Activated naive CD4-positive, alpha-beta T cell treated with anti-CD3 and anti-CD28 coated beads, Interleukin-2, amount 50 U/mL, for 16 hours (primary cell): ENCODE measurements at places on chromosomes 2 and 18.

DNA sequence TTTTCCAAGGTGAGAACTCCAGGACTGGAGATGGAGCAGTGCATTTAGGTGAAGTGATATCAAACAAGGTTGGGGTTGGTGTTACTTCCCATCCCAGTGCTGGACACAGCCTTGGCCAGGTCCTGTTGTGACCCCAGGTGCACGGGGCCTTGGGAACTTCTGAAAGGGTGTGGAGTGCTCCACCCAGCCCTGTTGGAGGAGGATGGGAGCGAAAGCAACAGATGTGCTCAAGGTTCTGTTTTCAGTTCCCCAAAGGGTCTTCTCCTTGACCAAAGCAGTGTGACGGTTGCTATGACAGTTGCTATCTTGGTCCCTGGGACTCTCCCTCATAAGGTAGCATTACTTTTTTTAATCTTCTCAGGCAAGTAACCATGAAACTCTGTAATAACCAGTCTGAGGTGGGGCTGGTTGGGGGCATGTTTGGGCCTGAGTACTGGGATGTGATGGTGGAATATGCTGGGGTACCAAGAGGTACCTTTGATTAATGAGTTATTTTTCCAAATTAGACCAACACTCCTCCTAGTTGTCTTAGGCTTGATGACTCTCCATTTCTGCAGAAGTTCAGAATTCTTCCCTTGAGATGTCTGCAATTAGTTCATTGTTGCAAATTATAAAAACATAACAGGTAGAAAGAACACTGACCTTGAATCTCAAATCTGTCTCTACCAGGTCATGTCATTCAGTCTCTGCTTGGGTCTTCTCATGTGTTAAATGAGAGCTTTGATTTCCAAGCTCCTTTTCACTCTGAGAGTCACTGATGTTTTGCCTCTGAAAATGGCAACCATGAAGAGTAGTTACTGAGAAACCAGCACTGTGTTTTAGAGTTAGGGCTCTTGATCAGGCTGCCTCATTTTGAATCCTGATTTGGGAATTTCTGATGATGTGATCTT, 154.5 kb downstream of the RPIA start:
- DNase-seq = no peak

- DNase-seq = no peak
Observed at GRCh38 chr18:35508746-35509338, 11.1 kb upstream of the INO80C start.

- no peak for DNase-seq
Observed at GRCh38 chr18:63477200-63477599, 442 bp downstream of the SERPINB5 start.

GRCh38 chr18:79952456-79952995, 1.1 kb upstream of the SLC66A2 start:
- DNase-seq = no peak

DNA sequence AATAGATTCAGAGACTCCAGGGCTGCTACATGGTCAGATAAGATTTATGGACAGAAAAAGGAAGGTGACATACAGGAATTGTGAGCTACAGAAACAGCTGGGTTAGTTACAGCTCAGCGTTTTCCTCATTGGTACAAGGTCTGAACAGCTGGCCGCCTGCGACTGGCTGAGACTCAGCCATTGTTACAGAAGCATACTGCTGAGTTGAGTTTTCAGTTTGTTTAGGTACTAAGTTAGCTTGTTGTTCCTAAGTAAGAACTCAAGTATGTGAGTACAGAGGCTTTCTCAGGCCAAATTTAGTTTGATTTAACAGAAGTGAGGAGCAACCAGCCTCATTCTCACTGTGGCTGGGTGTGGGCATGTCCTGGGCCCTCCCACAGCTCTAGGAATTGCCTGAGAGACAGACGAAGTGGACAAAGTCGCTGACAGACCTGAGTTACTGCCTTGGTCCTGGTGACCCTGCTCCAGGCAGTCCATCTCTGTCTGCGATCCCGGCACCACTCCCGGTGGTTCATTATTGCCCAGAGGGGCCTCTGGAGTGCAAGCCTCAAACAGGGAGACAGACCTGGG, 27.8 kb upstream of the RHOB start:
- no peak for DNase-seq

GRCh38 chr18:13915391-13915790, at the start of gene MC2R:
Gene MC2R, minus strand, starts transcription at chr18:13915536. Its CDS starts 30,018 bp downstream, at chr18:13885518.
- DNase-seq = no peak

DNA sequence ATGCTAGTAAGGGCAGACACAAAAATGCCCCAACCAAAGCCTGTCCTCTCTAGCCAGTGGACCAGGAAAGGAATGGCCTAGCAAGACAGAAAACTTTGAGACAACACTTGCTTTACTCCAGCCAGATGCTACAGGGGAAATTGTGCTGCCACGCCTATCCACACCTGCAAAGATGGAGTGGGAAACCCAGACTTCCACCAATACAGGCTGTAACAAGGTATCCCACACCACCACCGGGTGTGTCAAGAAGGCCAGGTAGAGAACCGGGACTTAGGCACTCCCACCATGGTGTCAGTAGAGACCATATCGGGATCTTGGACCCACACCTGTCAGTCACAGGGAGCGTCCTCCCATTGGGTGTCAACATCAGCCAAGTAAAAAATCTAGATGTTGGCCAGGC, 16.2 kb upstream of the ESPNL start:
- no peak for DNase-seq

DNA sequence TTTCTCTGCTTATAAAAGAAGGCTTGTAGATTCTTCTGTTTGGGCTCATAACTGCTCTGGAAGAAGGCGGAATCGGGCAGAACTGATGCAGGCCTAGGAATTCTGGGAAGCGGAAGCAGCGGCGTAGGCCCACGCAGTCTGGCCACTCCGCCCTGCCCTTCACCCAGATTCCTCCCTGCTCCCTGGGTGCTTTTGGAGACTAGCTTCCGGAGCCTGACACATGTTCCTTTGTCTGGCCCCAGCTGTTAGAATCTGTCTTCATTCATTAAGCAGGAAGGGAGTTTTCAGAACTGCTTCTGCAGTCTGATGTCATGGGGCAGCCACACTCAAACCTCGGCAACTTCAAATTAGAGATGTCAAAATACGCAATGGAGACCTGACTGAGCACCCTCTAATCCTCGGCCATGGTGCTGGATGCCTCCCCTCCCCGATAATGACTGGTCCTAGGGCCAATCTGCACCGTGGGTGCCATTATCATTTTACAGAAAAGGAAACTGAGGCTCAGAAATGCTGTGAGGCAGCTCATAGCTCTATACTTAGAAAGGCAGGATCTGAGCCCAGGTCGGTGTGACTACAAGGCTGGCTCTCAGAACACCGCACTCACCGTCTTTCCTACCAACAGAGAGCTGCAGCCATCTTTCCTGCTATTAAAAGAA, 275.7 kb downstream of the MYCN start:
- no peak for DNase-seq

- no peak for DNase-seq
Observed at GRCh38 chr2:46485002-46485401, 5.6 kb downstream of the TMEM247 start.

DNA sequence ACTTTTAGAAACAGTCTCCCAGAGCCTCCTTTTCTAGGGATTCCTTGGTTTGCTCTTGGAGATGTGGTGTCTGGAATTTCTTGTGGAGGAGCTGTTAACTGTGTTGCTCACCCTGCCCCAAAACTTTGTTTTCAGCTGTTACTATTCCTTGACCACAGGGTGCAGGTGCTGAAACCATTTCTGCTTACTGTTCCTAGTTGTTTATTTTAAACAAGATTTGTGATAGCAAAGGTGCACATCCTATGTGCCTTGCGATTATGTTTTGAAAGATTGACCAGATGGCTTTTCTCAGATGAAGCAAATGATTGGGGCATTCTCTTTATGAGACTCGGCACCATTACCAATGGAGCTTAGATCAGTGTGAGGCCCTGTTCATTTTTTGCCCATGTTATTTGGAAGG, 111.2 kb downstream of the RAB3GAP1 start:
- no peak for DNase-seq

GRCh38 chr2:240435948-240436682, 652 bp downstream of the GPC1 start:
- no peak for DNase-seq

DNA sequence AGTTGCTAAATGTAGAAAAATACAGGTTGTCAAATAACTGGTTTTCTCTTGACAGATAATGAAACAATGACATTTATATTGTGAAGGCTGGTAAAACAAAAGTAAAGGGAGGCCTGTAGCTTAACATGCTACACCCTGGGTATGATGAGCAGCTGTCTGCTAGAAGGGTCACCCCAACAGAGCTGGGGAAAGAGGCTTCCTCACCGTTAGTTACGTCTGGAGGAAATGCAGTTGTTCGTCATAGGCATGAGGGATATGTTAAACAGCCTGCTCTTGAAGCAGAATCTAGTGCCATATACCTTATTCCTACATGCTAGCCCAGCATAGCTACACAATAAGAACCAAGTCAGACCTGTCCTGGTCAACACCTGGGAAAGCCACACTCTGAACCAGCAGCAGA, 49.9 kb downstream of the LPIN2 start:
- peak; percentile 31 for DNase-seq

DNA sequence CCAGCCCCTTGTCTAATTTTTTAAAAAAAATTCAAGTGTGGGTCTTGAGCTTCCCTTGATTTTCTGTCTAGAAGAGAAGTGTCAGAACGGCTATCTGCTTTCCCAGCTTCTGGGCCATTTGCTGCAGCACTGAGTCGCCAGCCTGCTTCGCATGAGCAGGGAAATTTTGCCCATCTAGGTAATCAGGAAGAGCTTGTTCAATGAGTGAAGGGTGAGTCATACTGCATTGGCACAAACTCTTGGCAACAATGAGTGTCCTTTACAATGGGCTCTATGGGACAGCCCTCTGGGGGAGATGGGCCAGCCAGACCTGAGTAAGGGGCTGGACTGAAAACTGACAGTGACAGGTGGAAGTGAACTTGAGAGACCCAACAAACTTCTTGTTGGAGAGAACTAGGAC, 2.4 kb upstream of the RNF144A start:
- DNase-seq = peak; percentile 35

DNA sequence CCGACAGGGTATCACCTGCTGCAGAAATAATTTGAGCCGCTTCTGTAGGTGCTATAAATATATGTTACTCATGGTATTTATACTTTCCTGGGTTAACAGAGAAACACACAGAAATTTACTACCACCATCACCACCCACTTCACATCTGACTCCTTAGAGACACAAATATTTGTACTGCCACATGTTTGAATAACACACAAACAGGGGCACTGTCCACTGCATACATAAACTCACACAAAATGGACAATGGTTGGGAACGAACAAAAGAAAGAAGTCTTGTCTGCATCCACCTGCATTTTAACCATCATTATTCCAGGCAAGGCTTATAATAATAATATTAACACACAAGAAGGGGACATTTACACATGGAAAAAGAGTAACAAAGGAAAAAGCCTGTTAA, 24.0 kb downstream of the IMMT start:
- no peak for DNase-seq

GRCh38 chr18:40553029-40553428, 1402.0 kb upstream of the PIK3C3 start:
- no peak for DNase-seq

DNA sequence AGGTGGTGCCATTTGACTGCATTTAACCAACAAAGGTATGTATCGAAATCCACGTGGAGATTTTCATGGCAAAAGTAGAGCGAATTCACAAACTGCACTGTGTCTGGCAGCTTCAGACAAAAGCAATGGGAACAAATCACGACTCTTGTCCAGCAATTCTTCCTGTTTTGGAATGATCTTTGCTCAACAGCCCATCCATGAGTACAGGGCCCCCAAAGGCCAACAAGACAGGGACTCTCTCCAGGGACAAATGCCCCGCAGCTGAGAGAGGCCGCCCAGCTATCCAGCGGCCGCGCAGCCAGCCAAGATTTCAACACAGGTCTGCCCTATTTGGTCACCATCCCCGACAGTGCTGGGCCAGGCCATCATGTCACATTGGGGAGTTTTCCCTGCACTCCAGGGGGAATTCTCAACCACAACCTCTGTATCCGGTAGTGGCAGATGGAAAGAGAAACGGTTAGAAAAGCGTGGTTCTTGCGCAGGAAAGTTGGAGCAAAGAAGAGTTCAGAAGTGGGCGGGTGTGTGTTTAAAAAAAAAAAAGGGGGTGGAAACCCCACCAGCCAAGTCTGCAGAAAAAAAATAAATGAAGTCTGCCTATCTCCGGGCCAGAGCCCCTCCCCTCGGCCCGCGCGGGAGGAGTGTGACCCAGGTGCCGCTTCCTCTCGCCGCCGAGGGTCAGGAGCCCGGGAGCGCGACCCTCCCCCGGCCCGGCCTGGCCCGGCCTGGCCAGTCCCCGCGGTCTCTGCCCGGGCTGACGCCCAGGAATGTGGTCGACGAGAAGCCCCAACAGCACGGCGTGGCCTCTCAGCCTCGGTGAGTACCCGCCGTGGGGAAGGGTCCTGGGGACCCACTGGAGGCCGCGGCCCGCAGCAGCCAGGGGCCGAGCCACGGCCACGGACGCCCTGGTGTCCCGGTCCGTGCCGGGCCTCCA, at the start of gene GYPC:
Gene GYPC (plus strand): TSS at position 659 of the 931 bp plus-strand sequence. CDS start 106 bp downstream, at position 765.
- DNase-seq = peak; percentile 64

DNA sequence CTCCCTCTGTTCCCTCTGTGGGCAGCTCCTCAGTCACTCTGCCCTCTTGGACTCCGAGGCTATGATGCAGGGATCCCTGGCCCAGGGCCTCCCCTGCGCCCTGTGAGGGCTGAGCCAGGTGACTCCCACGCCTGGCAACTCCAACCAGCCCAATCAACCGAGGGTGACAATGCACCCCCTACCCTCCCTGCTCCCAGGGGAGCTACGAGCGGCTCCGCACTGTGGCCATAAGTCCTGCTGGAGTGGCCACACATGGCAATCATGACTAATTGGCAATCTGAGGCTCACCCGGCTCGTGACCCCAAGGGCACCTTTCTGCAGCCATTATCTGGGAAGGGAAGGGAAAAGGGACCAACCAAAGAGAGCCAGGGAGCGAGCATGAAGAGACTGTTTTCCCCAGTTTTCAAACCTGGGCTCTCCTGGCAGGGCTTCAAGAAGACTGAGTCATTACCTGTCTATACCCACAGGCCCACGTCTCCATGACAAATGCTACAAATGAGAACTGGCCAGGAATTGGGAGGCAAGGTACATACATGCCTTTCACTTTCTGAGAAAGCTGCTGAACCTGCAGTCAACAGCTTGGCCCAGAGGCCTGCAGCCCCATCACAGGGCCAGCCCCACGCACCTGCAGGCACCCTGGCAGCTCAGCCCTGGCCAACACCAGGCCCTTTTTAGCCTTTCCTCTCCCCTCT, 45.1 kb downstream of the RPL31 start:
- DNase-seq = no peak

- DNase-seq = no peak
Observed at GRCh38 chr18:72868585-72869225, 918 bp upstream of the NETO1 start.

GRCh38 chr18:55247032-55247431, 287.8 kb upstream of the CCDC68 start:
- DNase-seq = no peak

DNA sequence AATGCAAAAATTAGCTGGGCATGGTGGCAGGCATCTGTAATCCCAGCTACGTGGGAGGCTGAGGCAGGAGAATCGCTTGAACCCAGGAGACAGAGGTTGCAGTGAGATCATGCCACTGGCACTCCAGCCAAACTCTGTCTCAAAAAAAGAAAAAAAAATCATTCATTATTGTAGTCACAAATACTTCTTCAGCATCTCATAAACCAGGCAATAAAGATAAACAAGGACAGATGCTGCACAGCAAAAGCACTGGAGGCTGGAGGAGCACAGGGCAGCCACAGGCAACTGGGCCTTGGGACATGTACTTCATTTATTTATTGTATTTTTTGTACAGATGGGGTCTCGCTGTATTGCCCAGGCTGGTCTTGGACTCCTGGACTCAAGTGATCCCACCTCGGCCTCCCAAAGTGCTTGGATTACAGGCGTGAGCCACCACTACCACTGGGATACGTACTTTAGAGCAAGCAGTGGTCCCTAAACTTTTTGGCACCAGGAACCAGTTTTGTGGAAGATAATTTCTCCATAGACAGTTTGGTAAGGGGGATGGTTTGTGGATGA, 16.8 kb upstream of the MAT2A start:
- no peak for DNase-seq
